ENCODE measurements at places on chromosomes 11 and 22.

GRCh38 chr22:49718396-49718795, 109.3 kb downstream of the BRD1 start:
- no peak for DNase-seq

- no peak for DNase-seq
These were observed 57.6 kb upstream of the B3GAT1 start for GRCh38 chr11:134469627-134470026.

- DNase-seq: no peak
These were observed 79.7 kb downstream of the APOL5 start for GRCh38 chr22:35797411-35797810.

DNA sequence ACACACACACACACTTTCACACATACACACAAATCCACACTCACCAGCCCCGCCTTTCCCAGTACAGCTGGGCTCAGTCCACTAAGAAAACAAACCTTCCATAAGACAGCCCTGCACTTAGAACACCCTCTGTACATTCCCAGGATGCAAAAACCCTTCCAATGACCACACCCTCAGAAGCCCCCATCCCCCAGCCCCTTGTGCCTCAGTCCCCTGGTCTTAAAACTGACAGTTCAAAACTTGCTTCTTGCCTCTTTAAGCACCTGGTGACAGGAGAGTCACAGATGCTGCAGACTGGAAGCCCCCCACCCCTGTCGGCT, 23.0 kb downstream of the APLNR start:
- peak; percentile 14 for DNase-seq

DNA sequence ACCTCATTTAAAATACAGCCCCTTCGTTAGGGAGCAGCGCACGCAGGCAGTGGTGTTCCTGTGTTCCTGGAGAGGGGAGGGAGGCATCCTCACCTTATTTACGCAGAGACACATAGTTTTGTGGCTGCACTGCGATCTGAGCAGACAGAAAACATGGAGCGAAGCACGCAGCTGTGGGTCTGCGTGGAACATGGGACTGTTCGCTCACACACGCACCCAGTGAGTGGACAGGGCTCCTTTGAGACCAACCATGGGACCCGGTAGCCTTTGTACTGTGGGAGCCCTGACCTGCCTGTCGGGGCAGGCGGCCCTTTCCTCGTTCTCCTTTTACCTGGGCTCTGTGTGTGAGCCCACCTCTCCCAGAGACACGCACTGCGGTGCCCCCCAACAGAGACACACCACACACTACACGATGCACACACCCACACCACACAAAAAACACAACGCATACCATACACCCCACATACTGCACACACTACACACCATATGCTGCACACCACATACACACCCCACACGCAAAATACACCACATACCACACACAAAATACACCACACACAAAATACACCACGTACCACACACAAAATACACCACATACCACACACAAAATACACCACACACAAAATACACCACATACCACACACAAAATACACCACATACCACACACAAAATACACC, 1245.7 kb downstream of the BRD1 start:
- DNase-seq: no peak

- no peak for DNase-seq
These were observed 18.6 kb upstream of the NXPE4 start for GRCh38 chr11:114614127-114614720.

DNA sequence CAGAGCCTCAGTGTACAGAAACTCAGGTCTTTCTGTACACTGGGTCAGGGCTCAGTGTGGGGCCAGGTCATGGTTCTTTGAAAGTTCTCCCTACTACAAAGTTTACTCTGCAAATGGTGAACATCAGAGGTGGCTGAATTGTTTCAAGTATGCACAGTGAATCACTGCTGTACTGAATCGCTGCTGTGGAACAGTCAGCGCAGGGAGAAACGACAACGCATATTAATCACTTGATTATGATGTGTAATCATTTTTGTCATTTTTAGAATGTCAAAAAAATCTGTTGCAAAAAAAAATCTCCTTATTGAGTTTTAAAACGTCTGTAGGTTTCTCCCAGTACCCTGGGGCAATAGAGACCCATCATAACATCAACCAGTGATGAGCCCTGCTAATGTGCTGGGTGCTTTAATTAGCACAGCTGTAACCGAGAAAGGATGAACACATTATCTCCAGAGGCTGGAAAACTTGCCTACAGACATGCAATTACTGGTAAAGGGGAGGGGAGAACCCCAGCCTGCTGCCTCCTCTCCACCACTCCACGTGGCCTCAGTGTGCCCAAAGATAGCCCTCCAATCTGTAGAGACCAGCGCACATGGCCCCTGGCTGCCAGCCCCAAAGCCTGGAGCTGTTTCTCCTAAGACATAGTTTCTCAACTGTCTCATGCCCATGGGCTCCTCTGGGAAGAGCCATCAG, 12.8 kb downstream of the ARRB1 start:
- DNase-seq: no peak

DNA sequence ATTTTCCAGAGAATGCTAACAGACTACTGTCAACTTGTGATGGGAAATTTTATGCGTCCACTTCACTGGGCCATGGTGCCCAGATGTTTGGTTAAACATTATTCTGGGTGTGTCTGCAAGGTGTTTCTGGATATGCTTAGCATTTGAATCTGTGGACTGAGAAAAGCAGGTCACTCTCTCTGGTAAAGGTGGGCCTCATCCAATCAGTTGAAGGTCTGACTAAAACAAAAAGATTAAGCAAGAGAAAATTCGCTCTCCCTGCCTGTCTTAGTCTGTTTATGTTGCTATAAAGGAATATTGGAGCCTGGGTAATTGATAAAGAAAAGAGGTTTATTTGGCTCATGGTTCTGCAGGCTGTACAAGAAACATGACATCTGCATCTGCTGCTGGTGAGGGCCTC, 32.1 kb upstream of the CD81 start:
- no peak for DNase-seq

- DNase-seq: no peak
These were observed 608.6 kb upstream of the KIRREL3 start for GRCh38 chr11:127609025-127609773.

DNA sequence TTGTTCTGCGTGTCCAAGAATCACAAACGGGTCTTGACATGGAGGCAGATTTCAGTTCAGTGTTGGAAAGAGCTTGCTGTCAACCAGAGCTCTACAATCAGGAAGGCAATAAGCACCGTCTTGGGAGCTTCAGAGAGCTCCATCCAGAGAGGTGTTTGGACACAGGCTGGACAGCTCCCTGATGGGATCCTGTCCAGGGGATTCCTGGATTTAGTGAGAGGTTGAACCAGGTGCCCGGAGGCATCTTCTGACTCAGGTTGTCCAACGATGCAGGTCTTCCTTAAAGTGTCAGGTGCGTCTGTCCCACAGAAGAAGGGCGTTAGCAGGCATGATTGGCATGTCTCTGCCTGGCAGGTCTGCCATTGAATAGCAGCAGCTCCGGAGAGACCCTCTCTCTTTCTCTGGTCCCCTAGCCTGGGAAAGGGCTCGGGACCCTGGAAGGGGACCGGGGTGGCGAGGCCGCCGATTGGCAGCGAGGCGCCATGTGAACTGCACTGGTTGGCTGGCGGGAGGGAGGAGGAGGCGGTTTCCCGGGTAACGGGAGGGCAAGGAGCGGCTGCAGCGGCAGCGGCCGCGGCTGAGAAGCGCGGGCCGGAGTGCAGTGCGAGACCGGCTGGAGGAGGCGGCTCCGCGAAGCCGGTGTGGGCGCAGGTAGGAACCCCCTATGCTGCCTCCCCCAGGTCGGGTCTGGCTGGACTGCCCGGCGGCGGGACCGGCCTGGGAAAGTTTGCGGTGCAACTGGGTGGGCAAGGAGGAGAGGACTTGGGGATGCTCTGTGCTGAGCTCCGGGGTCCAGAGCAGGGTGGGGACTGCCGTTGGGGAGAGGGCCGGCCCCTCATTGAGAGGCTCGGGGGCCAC, 104.1 kb upstream of the E2F8 start:
- no peak for DNase-seq

DNA sequence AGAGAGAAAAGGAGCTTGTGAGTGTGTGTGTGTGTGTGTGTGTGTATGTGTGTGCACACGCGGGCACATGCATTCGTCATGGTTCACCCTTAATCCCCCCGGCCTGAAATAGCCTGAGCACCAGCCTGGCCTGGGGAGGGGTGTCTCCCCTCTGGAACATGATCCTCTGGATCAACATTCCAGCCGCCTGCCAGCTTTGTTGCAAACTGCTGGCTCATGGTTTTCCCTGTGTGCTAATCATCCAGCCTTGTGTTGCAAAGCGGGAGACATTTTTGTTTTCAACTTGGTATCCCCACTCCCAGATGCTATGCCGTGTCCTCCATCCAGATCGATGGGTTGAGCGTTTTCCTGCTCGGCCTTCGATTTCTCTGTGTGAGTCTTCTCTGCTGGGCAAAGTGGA, 94.3 kb downstream of the FEZ1 start:
- DNase-seq: no peak

GRCh38 chr11:110196241-110196754, 100.1 kb downstream of the RDX start:
- peak; percentile 89 for DNase-seq

- DNase-seq: no peak
These were observed 150.7 kb downstream of the BRD1 start for GRCh38 chr22:49676783-49677494.

GRCh38 chr11:17494019-17494418, 17.4 kb upstream of the ABCC8 start:
- no peak for DNase-seq

GRCh38 chr11:36513965-36514364, 3.9 kb upstream of the TRAF6 start:
- DNase-seq: no peak

GRCh38 chr11:88806410-88806809, 259.4 kb downstream of the GRM5 start:
- DNase-seq: no peak

GRCh38 chr22:42691440-42691839, 29.2 kb downstream of the A4GALT start:
- DNase-seq: no peak

- no peak for DNase-seq
These were observed 91.4 kb upstream of the CTSC start for GRCh38 chr11:88428959-88429358.

GRCh38 chr22:48368975-48369525, 1458.6 kb downstream of the BRD1 start:
- no peak for DNase-seq

DNA sequence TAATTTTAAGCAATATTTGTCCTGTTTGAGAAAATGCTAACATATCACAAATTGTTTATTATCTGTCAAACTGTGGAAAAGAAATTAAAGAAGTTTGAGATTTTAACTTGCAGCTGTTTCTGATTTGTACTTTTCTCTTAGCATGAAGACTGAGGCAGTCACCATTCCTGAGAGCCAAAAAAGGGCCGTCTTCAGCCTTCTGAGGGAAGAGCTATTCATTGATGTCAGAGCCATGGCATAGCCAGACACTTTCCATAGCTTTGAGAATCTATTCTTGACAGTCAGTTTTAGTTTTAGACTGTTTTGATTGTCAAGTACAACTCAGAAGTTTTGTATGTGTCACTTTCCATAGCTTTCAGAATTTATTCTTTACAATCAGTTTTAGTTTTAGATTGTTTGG, 32.1 kb downstream of the YAP1 start:
- no peak for DNase-seq

DNA sequence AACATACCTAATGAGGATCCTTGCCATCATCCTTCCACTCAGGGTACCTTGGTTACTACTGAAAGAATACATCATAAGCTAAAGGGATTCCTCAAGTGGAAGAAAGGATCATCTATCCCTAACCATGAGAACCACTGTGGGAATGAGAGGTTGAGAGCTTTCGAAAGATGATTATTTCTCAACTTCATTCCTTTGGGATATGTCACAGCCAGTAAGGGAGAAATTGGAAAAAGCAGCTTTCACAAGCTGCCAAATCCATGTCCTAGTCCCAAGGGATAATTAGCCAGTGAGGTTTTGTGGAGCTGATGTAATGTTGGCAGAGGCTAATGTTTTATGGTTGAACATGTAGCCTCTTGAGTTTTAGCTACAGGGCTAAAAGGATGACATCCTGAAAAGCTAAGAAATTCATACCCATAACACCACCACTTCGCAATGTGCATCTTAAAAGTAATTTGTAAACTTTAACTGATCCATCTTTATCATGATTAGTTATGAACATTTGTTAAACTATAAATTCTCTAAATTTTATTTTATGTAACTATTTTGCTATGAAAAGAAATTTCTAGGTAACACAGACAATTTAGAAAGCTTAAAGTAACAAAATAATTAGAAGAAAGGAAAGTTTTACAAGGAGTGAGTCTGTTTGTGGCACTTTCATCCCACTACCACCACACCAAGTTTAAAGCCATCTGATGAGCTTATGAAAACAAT, 123.9 kb downstream of the MRTFA start:
- DNase-seq: peak; percentile 79

DNA sequence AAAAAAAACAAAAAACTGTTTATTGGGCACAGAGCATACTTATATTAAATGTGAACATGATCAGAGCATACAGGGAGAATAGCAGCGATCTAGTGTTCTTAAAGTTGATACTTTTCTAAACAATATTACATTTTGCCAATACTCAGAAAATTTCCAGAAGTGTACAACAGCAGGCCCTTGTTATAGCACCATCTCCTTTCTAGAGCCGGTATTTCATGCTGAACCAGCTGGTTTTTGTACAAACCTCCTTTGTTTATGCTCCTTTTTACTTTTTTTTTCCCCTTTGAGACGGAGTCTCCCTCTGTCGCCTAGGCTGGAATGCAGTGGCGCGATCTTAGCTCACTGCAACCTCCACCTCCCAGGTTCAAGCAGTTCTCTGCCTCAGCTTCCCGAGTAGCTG, 90.7 kb downstream of the PPP6R3 start:
- no peak for DNase-seq

GRCh38 chr22:44892803-44893730, 116.7 kb downstream of the PHF21B start:
- DNase-seq: no peak

- DNase-seq: no peak
These were observed 432 bp downstream of the TNKS1BP1 start for GRCh38 chr11:57324154-57324885.

- DNase-seq: no peak
These were observed 186.5 kb upstream of the TENM4 start for GRCh38 chr11:79627281-79627680.

- DNase-seq: peak; percentile 17
These were observed 1945.3 kb upstream of the RAG2 start for GRCh38 chr11:38543311-38543710.

DNA sequence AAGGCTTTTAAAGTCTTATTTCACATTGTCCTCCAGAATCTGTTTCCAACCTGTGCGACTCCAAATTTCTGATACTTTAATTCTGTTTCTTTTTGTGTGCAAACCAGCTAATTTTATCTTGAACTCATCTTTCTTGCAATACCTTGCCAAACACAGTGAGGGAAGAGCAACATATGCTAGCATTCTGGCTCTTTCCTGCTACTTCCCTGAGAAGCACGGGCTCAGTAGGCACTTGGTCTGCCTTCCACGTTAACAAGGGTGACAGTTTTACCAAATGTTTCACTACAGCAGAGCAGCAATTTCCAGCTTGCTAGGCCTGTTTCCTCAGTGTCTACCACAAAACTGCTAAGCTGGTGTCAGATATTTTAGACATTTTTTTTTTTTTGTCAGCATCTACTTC, 405.8 kb downstream of the NTM start:
- no peak for DNase-seq

All from non-pigmented ciliary epithelial cell (primary cell).